ENCODE measurements at places on chromosomes 11 and 22.
A peak's percentile ranks its signal among the peaks of the same experiment; 100 is the strongest.

DNA sequence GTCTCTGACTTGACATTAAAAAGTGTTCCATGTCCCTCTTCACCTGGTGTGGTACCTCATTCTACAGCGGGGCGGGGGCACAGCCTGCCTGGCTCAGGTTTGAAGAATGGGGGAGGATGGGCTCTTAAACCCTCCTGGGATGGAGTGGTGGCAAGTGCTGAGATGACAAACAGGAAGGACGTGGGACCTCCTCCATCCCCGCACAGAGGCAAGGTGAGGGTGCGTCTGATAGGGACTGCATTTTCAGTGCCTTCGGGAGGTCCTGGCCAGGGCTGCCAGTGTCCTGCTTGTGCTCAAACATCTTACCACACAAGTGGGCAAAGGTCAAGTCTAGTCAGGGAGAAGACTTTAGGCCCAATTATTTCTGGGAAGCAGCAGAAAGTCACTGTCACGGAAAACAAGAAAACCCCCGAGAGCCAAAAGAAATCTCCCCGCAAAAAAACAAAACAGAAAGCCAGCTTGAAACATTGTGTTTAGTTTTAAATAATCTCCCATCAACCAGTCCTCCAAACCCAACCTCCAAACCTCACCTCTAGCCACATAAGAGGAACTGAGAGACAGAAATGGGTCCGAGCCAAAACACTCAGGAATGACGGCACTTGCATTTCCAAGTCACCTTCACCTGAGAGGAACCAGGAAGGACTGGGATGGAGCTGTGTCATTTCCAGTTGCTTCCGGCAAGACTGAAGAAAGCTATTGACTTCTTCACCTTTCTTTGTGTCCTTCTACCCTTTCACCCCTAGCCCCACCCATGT is 966.5 kb downstream of the NTM start:
- no peak for DNase-seq

GRCh38 chr11:65900125-65900898 is at the start of gene FOSL1:
Gene FOSL1 (minus strand): TSS chr11:65900388. CDS start chr11:65900339, 49 bp downstream.
- peak; percentile 86 for DNase-seq

- no peak for DNase-seq
These were observed 921 bp downstream of the C1QTNF5 start for GRCh38 chr11:119339589-119340334.

- DNase-seq = no peak
These were observed 164.5 kb upstream of the POU2AF2 start for GRCh38 chr11:111081021-111081511.

GRCh38 chr11:23405350-23405937 is 545.2 kb upstream of the CCDC179 start:
- no peak for DNase-seq

- DNase-seq = no peak
These were observed 59.7 kb upstream of the RAG2 start for GRCh38 chr11:36657610-36658267.

GRCh38 chr11:35338921-35339320 is 80.4 kb downstream of the SLC1A2 start:
- no peak for DNase-seq

DNA sequence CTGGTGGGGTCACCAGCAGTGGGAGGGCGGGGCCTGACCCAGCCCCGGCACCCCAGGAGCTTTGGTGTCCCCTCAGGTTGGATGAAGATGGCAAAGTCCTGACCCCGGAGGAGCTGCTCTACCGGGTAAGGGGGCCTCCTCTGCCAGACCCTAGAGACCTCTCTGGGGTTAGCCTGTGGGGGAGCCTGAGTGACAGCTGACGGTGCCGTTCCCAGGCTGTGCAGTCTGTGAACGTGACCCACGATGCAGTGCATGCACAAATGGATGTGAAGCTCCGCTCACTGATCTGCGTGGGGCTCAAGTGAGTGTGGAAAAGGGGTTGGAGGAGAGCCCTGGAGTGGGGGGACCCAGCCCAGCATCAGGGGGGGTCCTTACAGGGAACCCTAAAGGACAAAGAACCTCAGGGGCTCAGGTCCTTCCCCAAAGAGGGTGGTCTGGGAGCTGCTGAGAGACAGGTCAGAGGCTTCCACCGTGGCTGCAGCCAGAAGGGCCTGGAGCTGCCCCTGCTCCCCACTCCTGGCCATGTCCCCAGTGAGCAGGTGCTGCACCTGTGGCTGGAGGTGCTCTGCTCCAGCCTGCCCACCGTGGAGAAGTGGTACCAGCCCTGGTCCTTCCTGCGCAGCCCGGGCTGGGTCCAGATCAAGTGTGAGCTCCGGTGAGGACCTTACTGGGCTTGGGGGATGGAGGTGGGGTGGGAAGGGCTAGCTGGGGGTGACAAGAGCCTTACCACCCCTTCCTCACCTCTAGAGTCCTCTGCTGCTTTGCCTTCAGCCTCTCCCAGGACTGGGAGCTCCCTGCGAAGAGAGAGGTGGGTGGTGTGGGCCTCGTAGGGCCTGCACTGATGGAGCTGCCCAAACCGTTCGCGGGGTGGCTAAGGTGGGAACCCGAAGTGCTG is 38.6 kb downstream of the SGSM3 start:
- DNase-seq = no peak
